ENCODE measurements at places on chromosomes 2 and 18. TPM values are rescaled to one million over a fixed set of nuclear protein-coding genes. Genes with fewer than 3 reads are reported as not detected.

DNA sequence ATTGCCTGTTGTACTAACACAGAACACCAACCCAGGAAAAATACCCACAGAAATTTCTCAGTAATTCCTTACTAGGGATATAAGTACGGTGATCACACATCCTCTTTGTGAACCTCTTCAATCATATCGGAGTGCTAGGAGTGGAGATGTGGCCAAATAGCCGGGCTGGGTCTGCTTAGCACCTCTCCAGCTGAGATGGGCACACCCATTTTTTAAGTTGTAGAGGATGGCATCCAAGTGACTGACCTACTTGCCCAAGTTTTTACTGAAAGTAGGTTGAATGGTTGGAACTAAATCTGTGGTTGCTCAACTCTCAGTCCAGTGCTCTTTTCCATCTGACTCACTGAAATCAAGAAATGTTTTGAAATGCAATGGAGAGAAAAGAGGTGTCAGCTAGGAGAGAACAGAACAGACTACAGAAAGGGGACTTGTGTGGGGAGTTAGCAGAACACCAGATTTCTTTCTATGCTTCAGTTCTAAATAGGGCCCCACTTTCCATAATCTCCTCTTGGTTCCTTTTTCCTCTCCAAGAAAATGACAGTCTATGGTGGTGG is 68.7 kb upstream of the FSHR start:
- no peaks in the 10 kb centered on the region for H3K36me3 ChIP-seq
- H3K27ac ChIP-seq, result no peak overlapping the region
- no peaks in the 10 kb centered on the region for H3K27me3 ChIP-seq
- no peak overlapping the region for H3K4me3 ChIP-seq
- H3K4me1 ChIP-seq, result peaks cover 14% of the 10 kb centered on the region

GRCh38 chr2:47201224-47201623 is 46.1 kb upstream of the STPG4 start:
- H3K4me1 ChIP-seq, result no peaks in the 10 kb centered on the region
- H3K27ac ChIP-seq, result no peak overlapping the region
- DNase-seq, result no peak
- no peaks in the 10 kb centered on the region for H3K27me3 ChIP-seq

DNA sequence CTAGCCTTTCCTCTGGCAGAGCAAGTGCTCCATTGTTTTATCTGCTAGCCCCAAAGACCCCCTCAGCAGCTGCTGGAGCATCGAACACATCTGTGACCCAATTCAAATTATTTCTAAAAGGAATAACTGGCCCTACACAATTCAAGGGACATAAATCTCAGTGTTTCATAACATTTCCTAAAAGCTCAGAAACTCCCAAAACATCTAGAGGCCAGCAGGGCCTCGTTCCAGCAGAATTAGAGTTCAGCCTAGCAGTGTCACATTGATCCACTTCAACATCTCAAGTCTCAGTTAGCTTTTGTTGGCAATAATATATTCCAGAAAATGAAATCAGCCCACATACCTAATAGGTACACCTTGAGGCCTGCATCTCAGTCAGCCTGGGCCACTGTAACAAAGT is 179.1 kb downstream of the ETAA1 start:
- H3K27me3 ChIP-seq, result no peaks in the 10 kb centered on the region
- DNase-seq, result no peak

- H3K4me1 ChIP-seq, result no peaks in the 10 kb centered on the region
- no peaks in the 10 kb centered on the region for H3K27me3 ChIP-seq
- no peak overlapping the region for H3K27ac ChIP-seq
- no peak for DNase-seq
Observed at GRCh38 chr2:19630921-19631320, 270.9 kb downstream of the TTC32 start.

DNA sequence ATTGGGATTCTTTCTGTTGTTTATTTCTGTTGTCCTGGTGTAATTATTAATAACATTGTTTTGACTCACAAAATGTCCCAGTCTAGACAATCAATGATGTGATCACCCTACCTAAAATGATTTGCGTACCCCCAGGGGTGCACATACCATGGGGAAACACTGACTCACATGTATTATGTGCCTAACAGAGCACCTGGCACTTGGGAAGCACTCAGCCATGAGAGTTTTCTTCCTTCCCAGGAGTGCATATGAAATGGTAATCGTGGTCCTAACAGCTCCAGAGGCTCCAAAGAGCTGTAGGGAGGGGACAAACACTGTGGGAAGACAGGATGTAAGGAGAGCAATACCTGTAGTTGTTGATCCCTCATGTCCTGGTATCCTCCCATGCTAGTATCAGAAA is 187.8 kb upstream of the ERBB4 start:
- H3K4me1 ChIP-seq, result no peaks in the 10 kb centered on the region
- H3K27ac ChIP-seq, result no peak overlapping the region
- H3K4me3 ChIP-seq, result no peak overlapping the region
- DNase-seq, result no peak

DNA sequence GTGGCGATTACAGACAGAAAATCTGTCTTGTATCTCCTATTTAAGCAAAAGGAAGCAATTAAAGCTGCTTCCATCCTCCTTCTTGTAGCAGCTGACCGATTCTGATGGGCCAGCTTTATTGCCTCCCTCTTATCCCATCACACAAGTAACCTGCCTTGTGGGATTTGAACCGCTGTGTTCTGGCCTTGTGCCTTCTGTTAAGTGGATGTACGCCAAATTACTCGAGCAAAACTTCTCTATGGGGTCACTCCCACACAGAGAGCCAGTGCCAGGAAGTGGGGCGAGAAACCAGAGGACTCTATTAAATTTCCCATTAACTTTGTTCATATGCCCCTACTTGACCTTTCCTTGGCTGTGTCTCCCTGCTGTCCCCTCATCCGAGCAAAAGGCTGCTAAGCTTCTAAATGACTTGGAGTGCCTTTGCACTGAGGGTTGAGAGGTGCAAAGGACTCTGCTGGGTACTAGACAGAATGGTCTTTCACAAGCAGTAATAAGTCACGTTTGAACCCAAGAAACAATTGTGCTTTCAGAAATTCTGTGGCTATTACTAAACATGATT is 672.5 kb downstream of the MBD2 start:
- H3K4me3 ChIP-seq, result no peak overlapping the region
- no peak overlapping the region for H3K27ac ChIP-seq
- H3K36me3 ChIP-seq, result no peaks in the 10 kb centered on the region
- H3K4me1 ChIP-seq, result no peaks in the 10 kb centered on the region

- no peak overlapping the region for H3K27ac ChIP-seq
- H3K4me3 ChIP-seq, result no peak overlapping the region
- H3K27me3 ChIP-seq, result no peaks in the 10 kb centered on the region
- H3K36me3 ChIP-seq, result no peaks in the 10 kb centered on the region
- no peaks in the 10 kb centered on the region for H3K4me1 ChIP-seq
Observed at GRCh38 chr2:61732787-61733186, 121.1 kb downstream of the FAM161A start.

GRCh38 chr2:148350199-148350598 is 294.4 kb upstream of the EPC2 start:
- H3K27ac ChIP-seq, result no peak overlapping the region
- no peak overlapping the region for H3K4me3 ChIP-seq
- H3K27me3 ChIP-seq, result no peaks in the 10 kb centered on the region
- no peak for DNase-seq
- H3K36me3 ChIP-seq, result no peaks in the 10 kb centered on the region
- H3K4me1 ChIP-seq, result no peaks in the 10 kb centered on the region

DNA sequence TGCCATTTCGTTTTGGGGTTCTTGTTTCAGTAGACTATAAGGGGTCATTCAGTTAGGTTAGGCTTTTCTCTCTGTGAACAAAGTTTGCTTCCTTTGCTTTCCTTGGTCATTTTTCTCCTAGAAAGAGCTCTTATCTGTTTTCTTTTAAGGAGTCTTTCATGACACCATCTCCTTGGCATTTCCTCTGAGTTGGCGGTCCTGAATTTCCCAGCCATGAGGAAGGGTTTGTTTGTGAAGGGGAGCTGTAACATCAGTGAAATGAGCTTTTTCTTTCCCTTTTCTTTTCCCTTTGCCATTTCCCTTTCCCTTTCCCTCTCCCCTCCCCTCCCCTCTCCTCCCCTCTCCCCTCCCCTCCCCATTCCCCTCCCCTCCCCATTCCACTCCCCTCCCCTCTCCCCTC is 61.7 kb downstream of the MAP4K4 start:
- peak; percentile 70 for DNase-seq
- peak overlapping the region; percentile 36 for H3K27ac ChIP-seq
- no peaks in the 10 kb centered on the region for H3K36me3 ChIP-seq
- no peak overlapping the region for H3K4me3 ChIP-seq
- no peaks in the 10 kb centered on the region for H3K27me3 ChIP-seq

- peak; percentile 71 for DNase-seq
- no peaks in the 10 kb centered on the region for H3K27me3 ChIP-seq
- H3K4me1 ChIP-seq, result no peaks in the 10 kb centered on the region
- no peak overlapping the region for H3K4me3 ChIP-seq
- no peak overlapping the region for H3K27ac ChIP-seq
- H3K36me3 ChIP-seq, result no peaks in the 10 kb centered on the region
Observed at GRCh38 chr2:235659767-235660322, 166.0 kb downstream of the AGAP1 start.

- no peak overlapping the region for H3K4me3 ChIP-seq
- H3K27ac ChIP-seq, result peak overlapping the region; percentile 52
- no peak for DNase-seq
- no peaks in the 10 kb centered on the region for H3K27me3 ChIP-seq
- H3K36me3 ChIP-seq, result no peaks in the 10 kb centered on the region
Observed at GRCh38 chr2:47310801-47311560, 92.0 kb upstream of the MSH2 start.

- no peaks in the 10 kb centered on the region for H3K36me3 ChIP-seq
- peak overlapping the region; percentile 64 for H3K27ac ChIP-seq
- H3K4me1 ChIP-seq, result peaks cover 18% of the 10 kb centered on the region
- no peak for DNase-seq
- H3K4me3 ChIP-seq, result no peak overlapping the region
Observed at GRCh38 chr2:177882501-177882900, 190.1 kb downstream of the PDE11A start.

- no peaks in the 10 kb centered on the region for H3K27me3 ChIP-seq
- H3K36me3 ChIP-seq, result no peaks in the 10 kb centered on the region
- no peak overlapping the region for H3K4me3 ChIP-seq
- no peak for DNase-seq
- no peaks in the 10 kb centered on the region for H3K4me1 ChIP-seq
- no peak overlapping the region for H3K27ac ChIP-seq
Observed at GRCh38 chr2:65379721-65380171, 52.7 kb downstream of the SPRED2 start.

DNA sequence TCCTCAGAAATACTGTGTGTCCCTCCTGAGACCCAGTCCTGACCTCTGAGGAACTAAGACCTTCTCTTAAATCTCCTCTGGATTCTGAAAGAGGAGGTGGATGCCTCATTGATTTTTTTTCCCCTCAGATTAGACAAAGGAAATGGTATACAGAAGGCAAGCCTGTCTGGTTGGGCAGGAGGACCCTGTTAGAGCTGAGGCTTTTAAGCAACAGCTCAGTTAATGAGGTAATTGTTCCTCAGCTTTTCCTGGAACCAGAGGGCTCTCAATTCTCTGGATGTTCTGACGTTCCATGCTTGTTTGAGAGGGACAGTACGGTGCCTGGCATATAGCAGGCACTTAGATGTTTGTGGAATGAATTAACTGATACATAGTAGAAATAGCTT is 61.7 kb upstream of the MCFD2 start:
- H3K4me3 ChIP-seq, result no peak overlapping the region
- H3K27ac ChIP-seq, result no peak overlapping the region
- DNase-seq, result no peak
- no peaks in the 10 kb centered on the region for H3K27me3 ChIP-seq
- H3K36me3 ChIP-seq, result peaks cover 22% of the 10 kb centered on the region

GRCh38 chr2:226155093-226155875 is 644.3 kb downstream of the IRS1 start:
- DNase-seq, result no peak
- no peaks in the 10 kb centered on the region for H3K36me3 ChIP-seq
- no peaks in the 10 kb centered on the region for H3K27me3 ChIP-seq
- H3K4me1 ChIP-seq, result no peaks in the 10 kb centered on the region

- H3K27ac ChIP-seq, result no peak overlapping the region
- H3K4me3 ChIP-seq, result no peak overlapping the region
- no peaks in the 10 kb centered on the region for H3K36me3 ChIP-seq
- DNase-seq, result no peak
- no peaks in the 10 kb centered on the region for H3K27me3 ChIP-seq
- no peaks in the 10 kb centered on the region for H3K4me1 ChIP-seq
Observed at GRCh38 chr18:10416065-10416464, 38.4 kb upstream of the APCDD1 start.

- H3K27me3 ChIP-seq, result no peaks in the 10 kb centered on the region
- H3K4me3 ChIP-seq, result no peak overlapping the region
- H3K4me1 ChIP-seq, result no peaks in the 10 kb centered on the region
- DNase-seq, result no peak
- H3K27ac ChIP-seq, result peak overlapping the region; percentile 16
- H3K36me3 ChIP-seq, result no peaks in the 10 kb centered on the region
Observed at GRCh38 chr2:220556658-220557057, 929.2 kb downstream of the SLC4A3 start.

Gene DLGAP1
- total RNA-seq, result 1.1 TPM

Gene SGO2
- 1.9 TPM for total RNA-seq

Gene HSBP1L1
- total RNA-seq, result 13.0 TPM

Gene ATG9A
- total RNA-seq, result 80.3 TPM

Gene ACMSD
- not detected for total RNA-seq

Gene DYNAP
- total RNA-seq, result not detected

Gene COL6A3
- 61.6 TPM for total RNA-seq

Gene YPEL5
- total RNA-seq, result 45.5 TPM
